ENCODE measurements at places on chromosomes 3 and 15.

DNA sequence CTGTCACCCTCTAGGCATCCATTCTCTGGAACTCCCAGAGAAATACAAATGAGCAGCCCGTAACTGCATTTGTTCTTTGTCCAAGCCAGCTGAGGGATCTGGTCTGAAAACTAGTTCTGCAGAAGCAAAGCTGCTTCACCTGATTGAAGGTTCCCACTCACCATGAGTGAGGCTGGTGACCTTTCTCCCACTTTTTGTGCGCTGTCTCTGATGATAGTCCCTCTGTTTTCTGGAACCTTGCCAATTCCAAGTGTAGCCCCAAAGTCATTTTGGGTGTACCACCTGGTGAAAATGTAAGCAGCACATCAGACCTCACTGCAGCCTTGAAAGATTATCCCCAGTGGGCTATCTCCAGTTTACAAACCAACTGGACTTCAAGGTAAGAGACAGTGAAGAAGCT is 39.4 kb upstream of the BFSP2 start:
- no peak overlapping the region for H3K27ac ChIP-seq
- no peaks in the 10 kb centered on the region for H3K4me1 ChIP-seq
- no peaks in the 10 kb centered on the region for H3K36me3 ChIP-seq
- no peak for DNase-seq
- no peaks in the 10 kb centered on the region for H3K27me3 ChIP-seq
- no peak overlapping the region for H3K4me3 ChIP-seq

GRCh38 chr15:96321639-96322535 is 8.6 kb upstream of the NR2F2 start:
- peaks cover 5% of the 10 kb centered on the region for H3K4me1 ChIP-seq
- no peaks in the 10 kb centered on the region for H3K36me3 ChIP-seq
- H3K4me3 ChIP-seq: no peak overlapping the region
- H3K27me3 ChIP-seq: peaks cover 71% of the 10 kb centered on the region
- no peak overlapping the region for H3K27ac ChIP-seq

- no peaks in the 10 kb centered on the region for H3K36me3 ChIP-seq
- H3K27me3 ChIP-seq: no peaks in the 10 kb centered on the region
- DNase-seq: no peak
Observed at GRCh38 chr3:66858656-66859381, 139.3 kb upstream of the KBTBD8 start.

- peak; percentile 54 for DNase-seq
- peak overlapping the region; percentile 99 for H3K4me3 ChIP-seq
- no peaks in the 10 kb centered on the region for H3K36me3 ChIP-seq
Observed at GRCh38 chr3:179146911-179147513, 1.1 kb upstream of the PIK3CA start.

- no peaks in the 10 kb centered on the region for H3K36me3 ChIP-seq
- no peaks in the 10 kb centered on the region for H3K27me3 ChIP-seq
- no peak overlapping the region for H3K4me3 ChIP-seq
Observed at GRCh38 chr15:80747317-80748053, 31.7 kb upstream of the CEMIP start.

DNA sequence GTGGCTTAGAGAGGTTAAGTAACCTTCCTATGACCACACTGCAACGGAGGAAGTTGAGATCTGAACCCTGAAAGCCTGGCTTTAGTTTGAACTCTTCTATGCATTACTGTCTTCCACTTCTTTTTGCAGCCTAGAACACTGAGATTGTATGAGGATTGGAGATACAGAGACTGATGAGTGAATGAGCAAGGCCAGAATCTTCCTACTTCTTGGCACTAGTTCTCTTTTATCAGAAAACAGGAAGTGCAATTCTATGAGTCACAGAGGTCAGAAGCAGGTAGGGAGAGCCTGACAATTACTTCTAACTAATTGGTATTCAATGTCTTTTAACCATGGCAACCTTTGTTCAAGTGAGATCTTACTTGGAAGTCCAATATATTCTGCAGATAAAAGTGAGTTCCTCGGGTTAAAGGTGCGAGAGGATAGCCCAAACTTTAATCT is 219.0 kb downstream of the SHQ1 start:
- H3K4me1 ChIP-seq: peaks cover 58% of the 10 kb centered on the region
- H3K27me3 ChIP-seq: no peaks in the 10 kb centered on the region
- peak; percentile 95 for DNase-seq
- no peak overlapping the region for H3K4me3 ChIP-seq
- H3K27ac ChIP-seq: peak overlapping the region; percentile 81
- H3K36me3 ChIP-seq: no peaks in the 10 kb centered on the region

DNA sequence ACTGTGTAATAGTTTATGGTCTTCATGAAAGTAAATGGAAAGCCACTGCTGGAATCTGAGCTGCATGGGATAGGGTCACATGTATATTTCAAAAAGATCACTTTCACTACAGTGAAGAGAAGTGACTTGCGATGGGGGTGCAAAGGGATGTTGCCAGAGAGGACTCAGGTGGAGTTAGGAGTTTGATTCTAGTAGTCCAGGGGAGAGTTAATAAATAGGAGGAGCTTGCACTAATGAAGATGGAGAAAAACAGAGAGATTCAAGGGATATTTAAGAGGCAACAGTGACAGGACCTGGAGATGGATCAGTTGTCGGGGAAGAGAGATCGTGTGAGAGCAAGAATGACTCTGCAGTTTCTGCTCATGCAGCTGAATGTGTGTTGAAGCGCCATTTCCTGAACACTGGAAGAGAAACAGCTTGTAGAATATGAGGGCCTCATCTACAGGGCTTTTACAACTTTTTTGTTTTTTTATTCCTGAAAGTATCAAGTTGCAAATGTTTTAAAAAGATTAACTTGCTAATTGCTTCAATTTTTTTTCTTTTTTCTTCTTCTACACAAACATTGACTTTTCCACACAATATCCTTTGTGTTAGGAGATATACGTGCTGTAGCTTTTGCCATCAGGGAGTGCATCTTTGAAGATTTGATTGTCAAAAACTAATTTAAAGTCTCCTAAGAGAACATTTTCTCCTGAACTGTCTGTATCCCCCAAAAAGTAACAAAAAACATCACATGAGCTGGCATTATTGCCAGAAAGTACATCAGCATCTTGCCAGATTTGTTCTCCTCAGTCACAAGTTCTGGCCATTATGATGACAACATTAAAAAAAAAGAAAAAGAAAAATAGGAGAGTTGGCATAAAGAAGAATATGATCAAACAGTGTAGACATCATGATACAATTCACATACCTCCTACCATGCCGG is 37.5 kb downstream of the SETMAR start:
- DNase-seq: peak; percentile 22
- no peaks in the 10 kb centered on the region for H3K27me3 ChIP-seq
- no peak overlapping the region for H3K27ac ChIP-seq
- peak overlapping the region; percentile 53 for H3K4me3 ChIP-seq
- H3K36me3 ChIP-seq: no peaks in the 10 kb centered on the region
- H3K4me1 ChIP-seq: peaks cover 10% of the 10 kb centered on the region

DNA sequence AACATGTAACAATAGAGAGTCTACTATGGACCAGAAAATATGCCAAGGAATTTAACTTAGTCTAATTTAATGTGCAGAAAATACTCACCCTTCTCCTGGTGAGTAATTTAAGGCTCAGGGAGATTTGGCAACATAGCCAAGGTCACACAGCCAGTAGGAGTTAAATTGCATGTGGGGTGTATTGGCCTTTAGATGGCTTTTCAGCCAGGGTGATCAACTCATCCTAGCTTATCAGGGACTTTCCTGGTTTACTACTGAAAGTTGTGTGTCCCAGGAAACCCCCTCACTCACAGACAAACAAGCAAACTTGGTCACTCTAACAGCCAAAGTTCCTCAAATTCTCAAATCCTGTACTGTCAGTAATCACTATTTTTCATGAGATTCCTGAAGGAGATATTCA is 2.6 kb upstream of the SLC9A9 start:
- no peak overlapping the region for H3K4me3 ChIP-seq
- H3K36me3 ChIP-seq: no peaks in the 10 kb centered on the region
- H3K4me1 ChIP-seq: peaks cover 23% of the 10 kb centered on the region
- no peak overlapping the region for H3K27ac ChIP-seq
- peak; percentile 34 for DNase-seq
- no peaks in the 10 kb centered on the region for H3K27me3 ChIP-seq

DNA sequence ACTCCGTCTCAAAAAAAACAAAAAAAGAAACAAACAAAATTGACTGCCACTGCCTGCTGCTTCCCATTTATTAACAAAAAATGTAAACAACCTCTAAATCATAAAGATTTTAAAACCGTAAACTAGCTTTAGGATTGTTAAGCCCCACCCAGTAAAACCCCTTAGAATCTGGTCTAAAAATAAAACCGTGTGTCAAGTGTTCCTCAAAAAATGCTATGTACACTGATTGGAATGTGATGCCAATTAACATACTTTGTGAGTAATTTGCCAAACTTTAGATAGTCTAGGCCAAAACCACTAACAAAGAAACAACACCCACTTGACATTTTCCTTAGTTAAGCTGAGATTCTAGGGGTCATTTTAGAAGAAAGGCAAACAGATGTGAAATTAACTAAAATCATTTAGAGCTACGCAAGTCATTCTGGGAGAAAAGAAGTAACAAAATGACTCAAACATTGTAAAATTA is 5.3 kb downstream of the RAF1 start:
- peaks cover 49% of the 10 kb centered on the region for H3K4me1 ChIP-seq

DNA sequence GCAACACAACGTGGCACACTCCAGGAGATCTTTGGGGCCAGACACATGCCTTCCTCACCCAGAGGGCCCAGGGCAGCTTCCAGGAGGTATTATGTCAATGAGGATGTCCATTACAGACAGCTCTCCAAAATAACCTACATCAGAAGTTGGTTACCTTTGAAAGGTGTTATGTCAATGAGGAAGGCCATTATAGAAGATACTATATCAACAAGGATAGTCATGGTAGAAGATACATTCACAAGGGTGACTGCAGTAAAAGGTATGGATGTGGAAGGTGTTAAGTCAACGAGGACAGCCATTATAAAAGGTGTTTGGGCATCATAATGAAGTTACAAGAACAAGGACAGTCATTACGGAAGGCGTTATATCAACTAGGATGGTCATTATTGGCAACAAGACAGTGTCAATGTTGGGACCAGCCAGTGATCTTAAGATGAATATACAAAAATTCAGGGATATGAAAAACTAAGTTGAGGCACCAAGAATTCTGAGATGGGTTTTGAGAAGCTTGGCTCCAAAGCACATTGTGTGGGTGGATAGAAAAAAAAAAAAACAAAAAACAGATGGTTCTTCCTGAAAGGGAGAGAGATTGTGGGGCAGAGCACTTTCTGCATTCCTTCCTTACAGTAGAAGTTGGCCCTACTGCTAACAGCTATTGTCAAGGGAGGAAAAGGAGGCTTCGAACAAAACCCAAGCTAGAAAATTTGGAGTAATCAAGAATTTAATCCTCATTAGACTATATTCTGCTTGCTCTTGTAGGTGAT is 11.2 kb downstream of the CDCP1 start:
- H3K27me3 ChIP-seq: no peaks in the 10 kb centered on the region

DNA sequence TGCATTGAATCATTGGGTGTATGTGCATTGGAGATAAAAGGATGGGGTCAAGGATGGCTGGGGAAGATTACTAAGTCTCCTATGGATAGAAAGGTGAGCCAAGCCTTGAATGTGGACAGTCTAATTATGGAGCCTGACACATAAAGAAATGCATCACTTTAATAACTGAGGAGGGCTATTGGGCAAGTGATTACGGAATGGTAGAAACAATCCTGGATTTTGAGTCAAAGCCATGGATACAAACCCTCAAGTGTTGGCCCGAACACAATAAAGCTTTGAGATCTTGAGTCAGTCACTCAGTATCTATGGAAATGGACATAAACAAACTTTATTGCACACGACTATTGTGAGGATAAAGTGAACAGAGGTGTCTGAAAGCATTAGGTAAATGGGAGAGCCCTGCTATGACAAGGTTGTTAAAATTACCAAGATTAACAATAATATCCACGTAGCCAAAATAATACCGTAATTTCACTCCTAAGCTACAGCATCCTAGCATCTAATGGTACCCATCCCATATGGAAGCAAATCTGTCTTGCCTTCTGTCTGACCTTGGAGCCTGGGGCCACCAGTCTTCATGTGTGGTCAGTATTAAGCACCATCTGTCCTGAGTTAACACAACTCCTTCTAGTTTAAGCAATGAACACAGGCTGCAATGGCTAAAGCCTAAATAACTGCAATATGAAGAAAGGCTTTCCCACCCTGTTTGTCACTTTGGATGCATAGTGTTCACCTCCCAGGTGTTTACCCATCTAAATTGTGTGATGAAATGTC is 136.9 kb upstream of the PRICKLE2 start:
- H3K4me3 ChIP-seq: no peak overlapping the region
- no peak overlapping the region for H3K27ac ChIP-seq
- H3K27me3 ChIP-seq: no peaks in the 10 kb centered on the region
- no peaks in the 10 kb centered on the region for H3K36me3 ChIP-seq
- H3K4me1 ChIP-seq: no peaks in the 10 kb centered on the region
- DNase-seq: no peak

DNA sequence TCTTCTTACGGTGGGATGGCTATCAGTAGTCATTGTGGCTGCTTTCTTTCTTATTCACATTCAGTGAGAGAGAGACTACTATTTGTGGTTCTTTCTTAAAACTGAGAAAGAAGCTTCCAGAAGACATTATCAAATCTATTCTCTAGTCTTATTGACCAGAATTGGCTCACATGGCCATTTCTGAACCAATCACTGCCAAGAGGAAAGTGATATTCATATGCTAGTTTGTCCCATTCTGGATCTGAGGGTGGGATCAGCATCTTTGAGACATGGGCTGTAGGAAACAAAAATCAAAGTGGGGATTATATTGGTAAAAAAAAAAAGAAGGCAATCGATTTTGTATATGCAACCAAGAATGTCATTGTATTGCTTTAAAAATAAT is 106.4 kb upstream of the RASGRP1 start:
- H3K27ac ChIP-seq: peak overlapping the region; percentile 53
- DNase-seq: no peak
- H3K36me3 ChIP-seq: no peaks in the 10 kb centered on the region
- peaks cover 17% of the 10 kb centered on the region for H3K4me1 ChIP-seq

GRCh38 chr3:46987743-46988401 is 8.4 kb downstream of the NBEAL2 start:
- no peaks in the 10 kb centered on the region for H3K27me3 ChIP-seq
- peak overlapping the region; percentile 89 for H3K27ac ChIP-seq
- peak overlapping the region; percentile 47 for H3K4me3 ChIP-seq

DNA sequence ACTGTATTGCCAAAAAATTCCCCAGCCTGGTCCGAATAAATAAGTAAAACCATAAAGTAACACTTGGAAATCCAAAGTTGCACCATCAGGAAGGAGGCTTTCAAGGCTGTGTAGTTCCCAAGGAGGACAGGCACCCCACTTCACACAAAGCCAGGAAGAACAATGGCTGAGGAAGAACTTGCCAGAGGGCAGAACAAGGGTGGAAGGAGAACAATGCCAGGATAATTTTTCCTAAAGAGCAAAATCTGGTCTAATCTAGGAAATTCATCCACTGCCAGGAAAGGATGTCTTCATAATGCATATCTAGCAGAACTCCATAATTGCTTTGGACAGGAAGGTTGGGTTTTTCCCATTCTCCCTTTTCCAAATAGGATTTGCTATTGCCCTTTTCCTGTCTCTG is 15.7 kb upstream of the ARID3B start:
- no peaks in the 10 kb centered on the region for H3K27me3 ChIP-seq
- no peak for DNase-seq
- peaks cover 8% of the 10 kb centered on the region for H3K4me1 ChIP-seq
- H3K4me3 ChIP-seq: no peak overlapping the region
- no peaks in the 10 kb centered on the region for H3K36me3 ChIP-seq
- no peak overlapping the region for H3K27ac ChIP-seq

Data from CD14-positive monocyte (primary cell).